ENCODE measurements at places on chromosomes 12 and 14. TPM values are rescaled to one million over a fixed set of nuclear protein-coding genes. Genes with fewer than 3 reads are reported as not detected.

The TSPAN19 gene
- not detected for total RNA-seq

GRCh38 chr14:37844614-37845013, 249.2 kb downstream of the TTC6 start:
- DNase-seq = no peak

The RBP5 gene
- not detected for total RNA-seq

DNA sequence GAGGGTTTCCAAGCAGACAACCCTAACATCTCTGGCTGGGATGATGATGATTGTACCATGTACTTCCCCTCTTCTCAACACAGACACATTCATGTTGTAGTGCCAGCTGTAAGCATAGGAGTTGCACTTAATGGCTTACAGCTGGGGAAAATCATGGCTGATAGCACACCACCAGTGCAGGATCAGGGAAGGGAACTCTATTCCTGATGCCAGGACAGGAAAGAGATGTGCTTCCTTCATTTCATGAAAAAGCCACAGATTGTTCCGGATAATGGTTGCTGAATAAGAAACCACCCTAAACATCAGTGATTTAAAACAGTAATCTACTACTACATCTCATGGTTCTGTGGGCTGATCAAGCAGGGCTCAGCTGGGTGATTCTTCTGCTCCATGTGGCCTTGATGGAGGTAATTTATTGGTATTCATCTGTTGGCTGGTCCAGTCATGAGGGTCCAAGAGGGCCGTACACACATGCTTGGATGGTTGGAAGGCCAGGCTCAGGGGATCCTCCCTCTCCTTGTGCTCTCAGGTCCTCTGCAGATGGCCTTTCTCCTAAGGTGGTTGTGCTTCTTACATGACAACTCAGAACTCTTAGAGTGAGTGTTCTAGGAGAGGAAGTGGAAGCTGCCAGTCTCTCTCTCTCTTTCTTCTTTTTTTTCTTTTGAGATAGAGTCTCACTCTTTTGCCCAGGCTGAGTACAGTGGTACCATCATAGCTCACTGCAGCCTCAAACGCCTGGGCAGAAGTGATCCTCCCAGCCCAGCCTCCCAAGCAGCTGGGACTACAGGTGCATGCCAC, 16.5 kb downstream of the TRAF3 start:
- DNase-seq = no peak

DNA sequence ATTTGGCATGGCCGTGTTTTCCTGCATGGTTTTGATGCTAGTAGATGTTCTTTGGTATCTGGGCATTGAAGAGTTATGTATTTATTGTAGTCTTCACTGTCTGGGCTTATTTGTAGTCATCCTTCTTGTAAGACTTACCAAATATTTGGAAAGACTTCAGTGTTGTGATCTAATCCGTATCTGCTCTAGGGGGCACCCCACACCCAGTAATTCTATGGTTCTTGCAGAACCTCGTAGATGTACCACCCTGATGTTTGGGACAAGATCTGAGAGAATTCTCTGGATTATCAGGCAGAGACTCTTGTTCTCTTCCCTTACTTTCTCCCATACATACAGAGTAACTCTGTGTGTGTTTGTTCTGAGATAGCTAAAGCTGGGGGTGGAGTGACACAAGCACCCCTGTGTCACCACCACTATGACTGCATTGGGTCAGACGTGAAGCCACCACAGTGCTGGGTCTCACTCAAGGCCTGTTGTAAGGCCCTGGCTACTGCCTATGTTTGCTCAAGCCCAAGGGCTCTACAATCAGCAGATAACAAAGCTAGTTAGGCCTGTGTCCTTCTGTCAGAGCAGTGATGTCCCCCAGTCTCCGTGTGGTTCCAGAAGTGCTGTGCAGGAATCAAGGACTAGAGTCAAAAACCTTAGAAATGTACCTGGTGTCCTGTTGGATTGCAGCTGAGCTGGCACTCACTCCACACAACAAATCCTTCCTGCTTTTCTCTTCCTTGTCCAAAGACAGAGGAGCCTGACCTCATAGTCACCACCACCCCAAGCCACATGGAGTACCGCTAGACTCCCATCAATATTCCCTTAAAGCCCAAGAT, 9.6 kb downstream of the RDH16 start:
- no peak for DNase-seq

GRCh38 chr14:90443161-90444076, 46.6 kb downstream of the CALM1 start:
- no peak for DNase-seq

- DNase-seq = no peak
These were observed 29.5 kb downstream of the YAF2 start for GRCh38 chr12:42208574-42208973.

The GLIPR1L2 gene
- total RNA-seq = 0.12 TPM

The KIF26A gene
- 0.46 TPM for total RNA-seq

The PPP4R4 gene
- total RNA-seq = 1.7 TPM

- no peak for DNase-seq
These were observed 23.3 kb downstream of the RAB35 start for GRCh38 chr12:120093336-120093591.

- DNase-seq = no peak
These were observed 1.5 kb upstream of the B3GNT4 start for GRCh38 chr12:122202017-122202416.

DNA sequence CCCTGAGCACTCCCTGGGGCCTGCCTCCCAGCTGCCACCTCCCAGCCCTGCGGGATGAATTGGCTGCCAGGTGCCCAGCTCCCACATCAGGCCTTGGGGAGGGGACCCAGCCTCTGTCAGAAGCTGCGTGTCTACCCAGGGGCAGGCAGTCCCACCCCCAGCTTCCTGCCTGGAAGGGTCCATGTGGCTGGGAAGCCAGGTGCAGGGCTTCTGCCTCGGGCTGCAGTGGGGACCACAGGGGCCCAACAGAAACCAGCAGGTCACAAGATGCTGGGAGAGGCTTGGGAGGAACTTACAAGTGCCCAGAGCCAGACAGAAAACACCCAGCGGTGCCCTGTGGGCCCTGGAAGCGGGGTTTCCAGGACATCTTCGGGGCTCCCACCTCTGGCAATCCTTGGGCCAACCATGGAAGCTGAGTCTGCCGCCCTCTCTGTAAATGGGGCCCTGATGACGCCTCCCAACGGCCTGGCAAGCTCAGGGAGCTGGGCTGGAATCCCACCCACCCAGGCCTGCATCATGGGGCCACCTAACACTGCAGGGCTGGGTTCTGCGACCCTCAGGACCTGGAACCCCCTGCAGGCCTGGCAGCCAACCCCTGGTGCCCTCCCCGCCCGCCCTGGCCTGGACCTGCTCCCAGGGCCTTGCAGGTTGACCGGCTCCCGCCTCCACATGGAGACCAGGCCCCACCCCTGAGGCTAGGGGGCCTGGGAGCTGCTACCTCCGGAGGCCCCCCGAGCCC, 36.6 kb downstream of the CCNK start:
- no peak for DNase-seq

DNA sequence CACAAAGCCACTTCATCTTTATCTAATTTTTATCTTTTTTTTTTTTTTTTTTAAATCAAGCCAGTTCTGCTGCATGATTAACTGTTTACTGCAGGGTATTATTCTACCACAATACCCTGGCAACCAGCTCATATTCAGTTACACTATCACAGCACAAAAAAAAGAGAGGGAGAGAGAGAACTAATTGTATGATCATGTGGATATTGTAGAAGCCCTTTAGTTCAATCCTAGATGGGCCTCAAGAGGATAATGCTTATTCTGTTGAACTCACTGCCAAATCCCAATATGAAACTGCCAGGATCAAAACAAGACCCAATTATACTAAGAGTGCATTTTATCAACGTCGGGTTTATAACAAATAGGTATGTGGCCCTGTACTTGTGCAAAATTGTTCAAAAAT, 51.5 kb downstream of the MED13L start:
- DNase-seq = no peak

GRCh38 chr12:40208707-40209446, 15.9 kb upstream of the LRRK2 start:
- DNase-seq = no peak

DNA sequence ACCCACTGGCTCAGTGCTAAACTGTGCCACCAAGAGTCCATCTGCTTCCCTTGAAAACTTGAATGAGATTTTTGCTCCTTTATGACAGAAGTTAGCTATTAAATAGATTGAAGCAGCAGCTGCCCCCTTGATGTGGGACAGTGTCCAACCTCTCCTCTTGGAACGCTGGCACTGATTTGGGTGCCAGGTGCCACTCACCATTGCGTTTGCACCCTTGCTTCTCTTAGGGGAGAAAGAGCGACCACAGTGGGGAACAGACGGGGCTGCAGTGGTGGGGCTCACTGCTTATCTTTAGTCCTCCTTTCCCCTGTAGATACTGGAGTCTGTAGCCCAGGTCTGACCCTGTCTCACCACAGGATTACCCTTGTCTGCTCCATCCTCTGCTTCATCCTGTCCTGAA, 9.4 kb downstream of the EP400 start:
- no peak for DNase-seq

- DNase-seq = no peak
These were observed 184.2 kb upstream of the LHX5 start for GRCh38 chr12:113655919-113656318.

- DNase-seq = no peak
These were observed 730 bp downstream of the PPP1R3E start for GRCh38 chr14:23301969-23302289.

GRCh38 chr14:73324533-73324932, 87.2 kb downstream of the PAPLN start:
- no peak for DNase-seq

DNA sequence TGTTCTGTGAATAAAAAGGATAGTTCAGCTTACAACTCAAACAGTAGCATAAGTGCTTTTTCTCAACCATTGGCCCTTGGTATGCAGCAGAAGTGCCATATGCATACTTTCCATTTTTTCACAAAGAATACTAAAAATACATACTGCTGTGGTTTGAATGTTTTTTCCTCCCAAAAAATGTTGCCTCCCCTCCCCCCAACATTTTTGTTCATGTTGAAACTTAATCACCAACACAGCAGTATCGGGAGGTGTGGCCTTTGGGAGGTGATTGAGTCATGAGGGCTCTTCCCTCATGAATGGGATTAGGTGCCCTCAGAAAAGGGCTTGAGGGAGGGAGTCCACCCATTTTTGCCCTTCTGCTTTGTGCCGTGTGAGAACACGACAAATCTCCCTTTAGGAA, 198.6 kb downstream of the ESR2 start:
- no peak for DNase-seq

DNA sequence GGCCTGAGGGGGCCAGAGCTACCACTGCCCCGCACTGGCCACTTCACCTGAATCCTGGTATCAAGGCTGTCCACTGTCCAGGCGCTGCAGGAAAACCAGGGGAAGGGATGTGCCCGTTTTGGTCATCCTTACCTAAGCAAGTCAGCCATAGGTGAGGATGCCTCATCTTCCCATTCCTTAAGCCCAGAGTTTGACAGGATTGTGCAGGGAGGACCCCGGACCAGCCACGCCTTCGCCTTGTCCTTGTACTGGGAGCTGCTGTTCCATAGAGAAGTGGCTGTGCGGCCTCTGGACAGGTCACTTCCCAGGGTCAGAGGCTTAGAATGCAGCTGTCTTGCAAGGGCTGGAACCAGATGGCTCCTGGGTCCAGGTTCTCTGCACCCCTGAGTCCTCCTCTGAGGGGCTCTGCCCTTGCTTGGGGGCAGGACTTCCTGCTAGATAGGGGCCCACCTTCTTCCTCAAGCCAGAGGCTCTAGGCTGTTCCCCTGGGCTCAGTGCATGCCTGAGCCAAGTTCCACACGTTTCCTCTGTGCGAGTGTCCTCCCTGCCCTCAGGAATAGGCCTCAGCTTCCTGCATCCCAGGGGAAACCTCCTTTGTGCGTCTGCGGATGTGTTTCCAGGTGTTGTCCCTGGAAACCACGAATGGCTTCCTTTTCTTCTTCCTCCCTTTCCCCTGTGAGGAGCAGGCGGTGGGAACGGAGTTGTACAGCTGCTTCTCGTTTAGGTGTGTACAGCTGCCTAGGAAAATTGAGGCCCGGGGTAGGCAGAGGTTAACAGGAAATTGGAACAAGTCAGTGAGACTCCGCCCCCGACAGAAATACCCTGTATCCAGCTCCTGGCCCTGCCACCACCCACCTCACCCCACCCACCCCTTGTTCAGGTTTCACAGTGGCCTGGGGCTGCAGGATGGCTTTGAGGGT, 54.3 kb upstream of the RIN3 start:
- DNase-seq = no peak
